ENCODE measurements at places on chromosomes 2 and 18.
A peak's percentile ranks its signal among the peaks of the same experiment; 100 is the strongest.

DNA sequence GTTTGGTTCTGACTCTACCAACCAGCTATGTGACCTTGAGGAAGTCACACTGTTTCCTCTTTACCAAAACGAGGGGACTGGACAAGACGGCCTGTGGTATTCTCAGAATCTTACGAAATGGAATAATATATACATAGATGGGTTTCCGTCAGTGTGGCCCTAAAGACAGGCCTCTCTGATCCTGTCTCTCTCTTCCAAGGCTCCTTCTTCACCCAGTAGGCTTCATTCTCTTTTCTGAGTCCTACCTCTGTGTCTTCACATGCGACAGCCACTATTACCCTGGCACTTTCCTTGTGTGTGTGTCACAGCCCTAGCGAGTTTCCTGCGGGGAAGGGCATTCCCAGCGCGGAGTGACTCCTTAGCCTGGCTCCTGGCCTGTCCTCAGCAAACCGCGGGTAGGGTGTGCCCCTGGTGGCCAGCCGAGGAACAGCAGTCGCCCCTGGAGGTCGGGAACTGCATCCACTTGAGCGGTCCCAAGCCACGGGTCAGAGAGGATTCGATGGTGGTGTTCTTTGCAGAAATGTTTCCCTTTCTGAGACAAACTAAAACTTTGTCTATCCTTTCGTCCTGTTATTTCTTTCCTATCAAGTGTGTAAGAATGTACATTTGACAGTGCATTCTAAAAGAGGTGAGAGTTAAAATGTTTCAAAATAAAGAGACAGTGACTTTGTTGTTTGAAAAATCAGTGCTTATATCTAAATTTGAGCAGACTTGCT lies 63.3 kb downstream of the RAB31 start:
- DNase-seq, result peak; percentile 13

DNA sequence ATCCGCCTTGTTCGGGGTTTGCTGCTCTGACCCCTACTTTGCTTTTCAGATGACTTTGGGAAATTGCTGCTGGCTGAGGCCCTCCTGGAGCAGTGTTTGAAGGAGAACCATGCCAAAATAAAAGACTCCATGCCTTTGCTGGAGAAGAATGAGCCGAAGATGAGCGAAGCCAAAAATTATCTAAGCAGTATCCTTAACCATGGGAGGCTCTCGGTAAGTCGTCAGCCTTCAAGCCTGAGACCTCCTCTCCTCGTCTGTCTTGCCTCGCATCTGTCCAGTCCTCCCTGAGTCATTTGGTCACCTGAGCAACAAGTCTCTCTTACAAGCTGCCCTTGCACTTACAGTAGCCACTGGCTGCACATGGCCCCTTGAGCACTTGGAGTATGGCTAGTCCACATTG lies 34.7 kb upstream of the MCFD2 start:
- DNase-seq, result no peak

DNA sequence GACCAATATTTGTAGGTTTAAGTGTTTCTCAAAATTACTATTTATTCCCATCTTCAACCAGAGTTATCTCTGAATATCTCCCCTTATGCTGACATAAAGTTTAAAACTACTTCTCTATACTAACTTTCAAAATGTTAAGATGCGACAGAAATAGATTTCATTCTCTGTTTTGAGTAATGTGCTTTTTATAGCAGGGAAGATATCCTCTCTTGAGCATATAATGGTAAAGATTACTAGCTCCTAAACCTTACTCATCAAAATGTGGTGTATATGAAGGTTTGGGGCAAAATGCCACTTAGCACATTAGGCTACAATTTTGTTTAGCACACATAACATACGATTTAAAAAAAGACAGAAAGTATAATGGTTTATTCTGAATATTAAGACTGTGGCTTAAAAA lies 54.4 kb downstream of the CWC22 start:
- DNase-seq, result no peak

- DNase-seq, result no peak
Observed at GRCh38 chr2:113200736-113201490, 27.1 kb downstream of the PSD4 start.

Measured in activated naive CD4-positive, alpha-beta T cell (primary cell).